ENCODE measurements at places on chromosomes 11 and 22.

DNA sequence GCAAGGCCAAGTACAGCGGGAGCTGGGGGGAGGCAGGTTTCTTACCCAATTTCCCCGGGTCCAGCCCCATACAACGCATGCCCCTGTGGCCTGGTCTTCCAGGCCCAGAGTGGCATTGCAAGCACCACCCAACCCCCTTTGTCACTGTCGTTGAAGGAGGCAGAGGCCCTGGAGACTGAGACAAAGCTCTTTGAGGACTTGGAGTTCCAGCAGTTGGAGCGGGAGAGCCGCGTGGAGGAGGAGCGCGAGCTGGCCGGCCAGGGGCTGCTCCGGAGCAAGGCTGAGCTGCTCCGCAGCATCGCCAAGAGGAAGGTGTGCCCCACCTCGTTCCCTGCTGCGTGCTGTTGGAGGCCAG, 27.8 kb downstream of the PHLDB1 start:
- DNase-seq = no peak

DNA sequence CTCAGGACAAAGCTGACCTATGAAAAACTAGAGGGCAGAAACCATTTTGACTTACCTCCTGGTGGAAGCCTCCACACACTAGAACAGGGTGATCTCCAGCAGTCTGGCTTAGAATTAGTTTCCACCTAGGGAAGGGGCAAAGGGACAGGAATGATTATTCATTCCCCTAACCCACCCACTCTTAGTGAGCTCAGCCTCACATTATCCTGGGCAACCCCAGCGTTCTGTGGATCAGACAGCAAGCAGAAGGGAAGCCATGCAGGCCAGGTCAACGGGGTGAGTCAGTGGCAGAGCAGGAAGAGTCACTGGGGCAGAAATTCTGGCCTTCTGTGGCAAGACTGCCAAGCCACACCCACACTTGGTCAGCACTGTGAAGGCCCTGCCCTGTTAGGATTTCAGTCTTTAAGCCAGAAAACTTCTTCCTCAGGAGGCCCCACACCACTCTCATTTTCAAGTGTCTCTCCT, 10.5 kb downstream of the NUMA1 start:
- DNase-seq = peak; percentile 84

GRCh38 chr11:134716582-134716981, 304.5 kb upstream of the B3GAT1 start:
- no peak for DNase-seq

- DNase-seq = no peak
Observed at GRCh38 chr22:26502688-26503561, 9.3 kb downstream of the TFIP11 start.

- DNase-seq = no peak
Observed at GRCh38 chr11:43278193-43278956, 33.4 kb upstream of the API5 start.

DNA sequence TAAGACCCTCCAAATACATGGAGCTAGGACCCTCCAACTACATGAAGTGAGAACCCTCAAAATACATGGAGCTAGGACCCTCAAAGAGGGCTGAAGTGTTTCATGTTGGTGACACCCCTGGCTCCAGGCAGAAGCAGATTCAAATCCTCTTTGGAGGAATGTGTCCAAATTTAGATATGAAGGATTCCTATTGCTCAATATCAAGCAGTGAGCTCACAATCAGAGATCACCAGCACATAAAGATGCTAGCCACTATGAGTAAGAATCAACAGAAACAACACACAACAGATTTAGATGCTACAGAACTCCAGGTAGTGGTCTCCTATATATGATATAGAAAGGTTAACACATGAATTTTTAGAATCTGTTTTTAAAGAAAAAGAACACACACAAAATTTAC, 11.2 kb upstream of the RAB3IL1 start:
- DNase-seq = no peak

DNA sequence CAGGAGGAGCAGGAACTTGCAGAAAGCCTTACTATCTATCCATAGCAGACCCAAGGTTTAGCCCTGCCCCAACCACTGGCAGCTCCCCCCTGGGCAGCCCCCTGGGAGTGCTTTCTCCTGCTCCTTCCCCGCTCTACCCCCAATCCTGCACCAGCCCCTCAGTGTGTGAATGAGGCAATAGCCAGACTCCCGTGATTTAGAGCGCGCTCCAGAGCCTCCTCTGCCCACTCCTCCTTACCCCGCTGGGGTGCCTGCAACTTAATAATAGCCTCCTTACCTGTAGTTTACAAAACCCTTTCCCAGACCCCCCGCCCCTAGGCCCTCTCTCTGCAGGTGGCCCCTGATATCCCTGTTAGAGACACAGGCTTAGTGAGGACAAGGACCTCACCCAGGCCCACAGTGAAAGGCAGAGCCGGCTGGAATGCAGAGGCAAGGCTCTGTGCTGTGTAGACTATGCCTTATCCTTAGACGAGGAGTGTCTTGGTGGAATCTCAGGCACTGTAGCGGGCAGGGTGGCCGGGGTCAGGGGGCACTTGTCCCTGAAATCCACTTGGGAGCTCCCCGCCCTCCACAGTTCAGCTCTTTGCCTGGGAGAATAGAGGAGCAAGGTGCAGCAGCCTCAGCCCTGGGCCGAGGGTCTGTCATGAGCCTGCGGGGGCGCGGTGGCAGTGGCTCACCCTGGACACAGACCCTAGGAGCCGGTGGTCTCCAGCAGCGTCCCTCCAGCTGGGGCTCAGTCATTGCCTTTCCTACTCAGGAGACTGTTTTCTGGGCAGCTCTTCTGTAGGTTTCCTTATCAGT, 4.3 kb upstream of the CARNS1 start:
- DNase-seq = no peak

GRCh38 chr11:38791346-38791961, 2193.4 kb upstream of the RAG2 start:
- no peak for DNase-seq

GRCh38 chr11:68924073-68924925, 20.6 kb downstream of the IGHMBP2 start:
- no peak for DNase-seq

- DNase-seq = no peak
Observed at GRCh38 chr22:22770280-22770871, 117.2 kb upstream of the IGLL5 start.

DNA sequence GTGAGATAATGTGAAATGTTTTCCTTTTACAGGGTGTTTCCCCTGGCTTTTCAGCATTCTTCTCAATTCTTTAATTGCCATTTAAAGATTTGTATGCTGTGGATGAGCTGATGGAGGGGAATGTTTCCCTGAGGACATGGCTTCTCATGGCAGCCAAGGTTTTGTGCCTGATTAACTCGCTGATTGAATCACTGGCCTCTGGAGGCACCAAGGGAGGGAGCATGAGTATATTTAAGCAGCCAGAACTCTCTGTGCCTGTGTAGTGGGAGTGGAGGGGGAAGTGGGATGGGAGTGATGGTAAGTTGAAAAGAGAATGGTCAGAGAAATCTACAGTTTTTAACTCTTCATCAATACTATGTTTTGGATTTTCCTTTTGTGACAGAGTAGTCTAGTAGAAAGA, 88.7 kb downstream of the STIM1 start:
- DNase-seq = peak; percentile 56

DNA sequence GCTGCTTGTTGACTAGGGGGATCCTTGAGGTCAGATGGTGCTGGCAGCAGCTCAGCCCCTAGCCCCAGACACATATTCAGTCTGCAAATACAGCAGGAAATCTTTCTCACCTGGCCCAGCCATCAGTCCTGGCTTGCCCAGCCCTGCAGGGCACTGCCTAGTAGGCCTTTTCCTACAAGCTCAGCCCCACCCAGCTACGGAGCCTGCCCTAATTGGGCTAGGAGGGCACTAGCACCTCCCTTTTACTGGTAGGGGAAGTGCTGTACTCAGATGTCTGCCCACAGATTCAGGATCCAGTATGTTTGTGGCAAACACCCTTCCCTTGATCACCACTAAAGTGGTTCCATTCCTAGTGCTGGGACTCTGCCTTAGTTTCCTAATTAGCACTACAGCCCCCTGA, 257.1 kb upstream of the CADM1 start:
- no peak for DNase-seq

DNA sequence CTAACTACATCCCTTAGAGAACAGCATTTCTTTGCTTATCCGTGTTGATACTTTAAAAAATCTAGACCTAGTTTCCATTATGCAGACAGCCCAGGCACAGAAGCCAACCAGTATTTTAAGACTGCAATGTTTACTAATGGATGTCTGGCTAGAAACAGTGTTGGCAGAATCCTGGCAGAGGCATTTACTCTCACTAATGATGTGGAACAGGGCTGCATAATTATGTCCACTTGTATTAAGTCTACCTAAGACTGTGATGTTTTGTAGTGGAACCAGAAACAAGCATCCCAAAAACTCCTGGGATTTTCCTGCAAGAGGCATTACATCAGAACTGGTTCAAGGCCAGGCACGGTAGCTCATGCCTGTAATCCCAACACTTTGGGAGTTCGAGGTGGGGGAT, 50.2 kb upstream of the PICALM start:
- DNase-seq = no peak

GRCh38 chr22:29483254-29483653, 3.2 kb downstream of the NEFH start:
- DNase-seq = peak; percentile 74

- no peak for DNase-seq
Observed at GRCh38 chr11:121766991-121767390, 314.2 kb upstream of the SORL1-AS1 start.

GRCh38 chr11:110525883-110526282, 96.1 kb downstream of the FDX1 start:
- no peak for DNase-seq

DNA sequence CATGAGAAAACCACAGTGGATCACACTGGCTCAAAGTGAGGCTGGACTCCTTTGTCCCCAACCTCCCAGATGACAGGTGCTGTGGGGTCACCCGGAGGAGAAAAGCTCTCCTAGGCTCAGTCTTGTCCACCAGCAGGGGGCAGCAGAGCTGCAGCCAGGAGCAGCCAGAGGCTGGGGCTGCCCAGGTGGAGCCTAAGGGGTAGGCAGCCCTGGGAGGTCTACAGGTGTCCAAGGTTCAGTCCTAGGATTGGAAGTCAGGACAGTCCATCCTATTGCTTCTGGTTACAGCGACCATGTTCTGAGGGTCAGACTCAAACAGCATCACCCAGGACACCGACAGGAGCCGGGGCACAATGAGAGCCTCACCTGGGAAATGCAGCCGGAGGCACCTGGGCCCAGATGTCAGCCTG, 77.6 kb upstream of the IGLL5 start:
- no peak for DNase-seq

- DNase-seq = no peak
Observed at GRCh38 chr11:72823105-72823804, 9.0 kb downstream of the ATG16L2 start.

GRCh38 chr11:57386178-57386940, 4.1 kb downstream of the PRG2 start:
- no peak for DNase-seq

DNA sequence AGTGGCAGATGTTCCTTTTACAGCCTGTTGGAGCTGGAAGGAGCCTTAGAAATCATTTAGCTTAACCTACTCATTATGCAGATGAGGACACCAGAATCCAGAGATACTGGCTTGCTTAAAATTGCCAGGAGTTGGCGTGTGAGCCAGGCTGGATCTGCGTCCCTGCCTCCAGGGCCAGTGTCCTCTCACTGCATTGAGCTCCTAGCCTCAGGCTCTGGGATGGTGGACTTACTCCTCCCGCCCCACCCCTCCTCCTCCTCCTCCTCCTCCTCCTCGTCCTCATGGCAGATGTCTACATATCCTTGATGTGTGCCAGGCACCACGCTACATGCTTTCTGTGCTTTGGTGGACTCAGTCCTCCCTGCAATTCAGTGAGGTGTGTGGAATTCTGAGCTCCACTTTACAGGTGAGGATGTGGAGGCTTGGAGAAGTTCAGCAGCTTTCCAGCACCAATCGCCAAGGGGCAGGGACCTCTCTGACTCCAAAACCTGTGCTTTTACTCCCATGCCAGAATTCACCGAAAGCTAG, 24.1 kb downstream of the ADAMTS15 start:
- peak; percentile 52 for DNase-seq

DNA sequence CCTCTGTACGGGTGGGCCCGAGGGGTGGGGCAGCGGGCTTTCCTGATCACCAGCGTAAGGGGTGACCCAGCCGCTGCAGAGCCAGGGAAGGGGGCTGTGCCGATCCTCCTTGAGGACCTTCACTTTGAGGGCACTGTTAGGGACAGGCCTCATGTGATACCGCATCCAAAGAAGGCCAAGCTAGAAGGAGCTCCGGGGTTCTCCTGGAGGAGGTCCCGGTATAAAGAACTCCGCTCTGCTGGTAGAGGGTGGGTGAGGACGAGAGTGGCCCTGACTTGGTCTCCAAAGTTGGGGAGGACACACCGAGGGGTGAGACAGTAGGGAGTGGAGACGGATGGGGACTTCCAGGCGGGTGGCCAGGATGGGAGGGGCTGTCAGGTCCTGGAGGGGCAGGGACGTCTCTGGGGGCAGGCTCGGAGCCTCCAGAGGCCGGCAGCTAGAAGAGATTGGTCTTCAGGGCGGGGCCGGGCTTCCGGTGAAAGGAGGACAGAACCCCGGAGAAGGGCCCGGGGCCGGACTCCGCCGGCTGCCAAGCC, 4.6 kb downstream of the PHOX2A start:
- no peak for DNase-seq

DNA sequence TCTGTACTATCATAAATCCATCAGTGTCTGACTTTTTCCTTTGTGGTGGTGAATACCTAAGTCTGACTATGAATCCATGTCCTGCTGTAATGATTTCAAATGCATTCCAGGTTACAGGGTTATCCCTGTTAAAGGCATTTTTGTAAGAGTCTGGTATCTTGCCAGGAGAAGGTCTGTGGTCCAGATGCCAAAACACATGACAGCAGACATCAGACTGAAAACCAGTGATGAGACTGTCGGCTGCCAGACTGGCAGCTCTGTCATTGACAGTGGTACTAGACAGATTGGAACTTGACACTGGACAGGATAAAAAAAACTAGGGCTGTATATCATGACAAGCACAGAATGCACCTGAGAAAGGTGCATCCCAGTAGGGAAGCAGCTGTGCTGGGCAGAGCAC, 301.8 kb upstream of the FAT3 start:
- DNase-seq = no peak

DNA sequence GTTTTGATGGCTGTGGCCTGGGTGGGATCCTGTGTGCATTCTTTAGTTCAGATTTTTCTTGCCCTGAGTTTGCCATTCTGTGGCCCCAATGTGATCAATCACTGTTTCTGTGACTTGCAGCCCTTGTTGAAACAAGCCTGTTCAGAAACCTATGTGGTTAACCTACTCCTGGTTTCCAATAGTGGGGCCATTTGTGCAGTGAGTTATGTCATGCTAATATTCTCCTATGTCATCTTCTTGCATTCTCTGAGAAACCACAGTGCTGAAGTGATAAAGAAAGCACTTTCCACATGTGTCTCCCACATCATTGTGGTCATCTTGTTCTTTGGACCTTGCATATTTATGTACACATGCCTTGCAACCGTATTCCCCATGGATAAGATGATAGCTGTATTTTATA, 620 bp downstream of the OR4C16 start:
- no peak for DNase-seq

DNA sequence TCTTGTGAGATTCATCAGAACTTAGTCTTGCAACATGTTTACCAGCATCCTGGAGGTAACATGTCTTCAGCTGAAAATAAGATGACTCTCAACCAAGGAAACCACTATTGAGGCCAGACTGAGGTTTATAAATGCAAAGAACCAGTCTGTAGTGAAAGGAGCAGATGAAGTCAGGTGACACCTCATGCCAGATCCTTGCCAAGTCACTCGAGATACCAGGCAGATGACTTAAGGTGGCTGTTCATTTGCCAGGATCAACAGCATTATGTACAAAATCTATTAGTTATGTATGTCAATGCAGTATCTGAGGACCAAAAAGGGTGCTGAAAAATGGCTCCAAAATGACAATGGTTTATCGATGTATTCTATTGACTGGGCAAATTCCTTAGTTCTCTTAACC, 100.0 kb upstream of the SOX6 start:
- DNase-seq = no peak

- no peak for DNase-seq
Observed at GRCh38 chr22:35400501-35400790, 506 bp downstream of the MCM5 start.

Data from lower leg skin (tissue), 4 donors.